ENCODE measurements at places on chromosomes 7 and 10.

DNA sequence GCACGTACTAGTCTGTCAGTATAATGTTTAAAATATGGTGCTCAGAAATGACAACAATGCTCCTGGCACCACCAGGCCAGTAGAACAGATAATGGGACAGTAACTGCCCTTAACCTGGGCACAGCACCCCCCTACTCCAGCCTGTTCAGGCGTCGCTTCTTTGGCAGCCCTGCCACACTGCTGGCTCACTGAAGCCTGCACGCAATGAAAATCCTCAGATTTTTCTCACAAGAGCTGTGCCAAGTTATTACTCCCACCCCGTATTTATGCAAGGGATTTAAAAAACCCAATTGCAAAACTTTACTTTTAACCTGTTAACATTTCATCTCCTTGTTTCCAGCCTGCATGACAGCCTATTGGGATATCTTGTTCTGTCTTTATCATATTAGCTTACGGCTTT lies 56.6 kb upstream of the LAMB1 start:
- no peak for DNase-seq

- DNase-seq = no peak
Measured at GRCh38 chr7:70416347-70416985, 715.5 kb upstream of the GALNT17 start.

GRCh38 chr10:19946791-19947190 lies 130.6 kb downstream of the PLXDC2 start:
- no peak for DNase-seq

- no peak for DNase-seq
Measured at GRCh38 chr7:131781-132482, 60.4 kb upstream of the FAM20C start.

DNA sequence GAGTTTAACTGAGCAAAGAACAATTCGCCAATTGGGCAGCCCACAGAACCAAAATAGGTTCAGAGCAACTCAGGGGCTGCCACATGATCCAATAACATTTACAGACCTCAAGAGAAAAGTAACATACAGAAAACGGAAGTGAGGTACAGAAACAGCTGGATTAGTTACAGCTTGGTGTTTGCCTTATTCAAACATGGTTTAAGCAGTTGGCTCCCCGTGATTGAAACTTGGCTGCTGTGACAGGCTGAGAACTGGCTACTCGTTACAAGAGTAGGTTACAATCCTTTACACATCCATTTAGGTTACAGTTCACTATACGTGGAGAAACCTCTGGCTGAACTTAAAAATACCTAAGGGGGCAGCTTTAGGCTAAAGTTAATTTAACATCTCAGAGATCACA lies 673.1 kb upstream of the PHF14 start:
- no peak for DNase-seq

DNA sequence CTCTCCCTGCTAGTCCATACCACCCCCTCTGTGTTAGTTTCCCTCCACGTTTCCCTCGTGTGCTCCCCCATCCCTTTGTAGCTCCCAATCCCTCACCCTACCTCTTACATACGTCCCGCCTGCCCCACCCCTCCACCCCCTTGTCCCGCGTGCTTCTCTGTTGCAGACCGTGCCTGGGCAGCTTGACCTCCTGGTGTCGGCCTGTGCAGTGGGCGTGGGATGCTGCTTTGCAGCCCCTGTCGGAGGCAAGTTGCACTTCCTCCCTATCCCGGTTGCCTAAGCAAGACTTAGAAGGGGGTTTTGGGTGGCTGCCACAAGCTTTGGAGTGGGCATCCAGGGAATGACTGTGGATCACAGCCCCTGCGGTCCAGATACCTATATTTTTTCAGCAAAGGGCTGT lies 7.7 kb downstream of the CLCN1 start:
- DNase-seq = no peak

- DNase-seq = no peak
Measured at GRCh38 chr10:1173091-1173490, 116.9 kb downstream of the WDR37 start.

GRCh38 chr7:40316176-40316575 lies 181.4 kb downstream of the SUGCT start:
- DNase-seq = no peak

DNA sequence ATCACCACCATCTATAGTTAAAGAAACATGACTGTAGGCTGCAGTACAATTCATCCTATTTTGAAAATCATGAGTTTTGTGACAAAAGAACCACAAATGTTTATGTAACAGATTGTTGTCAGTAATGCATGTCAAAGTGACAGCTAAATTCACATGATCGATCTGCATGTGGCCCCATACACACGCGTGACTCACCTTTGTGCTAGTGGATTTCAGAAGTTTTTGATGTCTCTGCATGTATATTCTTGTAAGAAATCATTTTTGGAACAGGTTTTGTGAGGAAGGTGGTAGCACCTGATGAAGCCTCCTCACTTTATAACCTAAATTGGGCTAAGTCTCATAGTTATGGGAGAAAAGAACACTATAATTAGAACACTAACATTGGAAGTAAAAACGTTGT lies 17.1 kb downstream of the RNF32 start:
- no peak for DNase-seq

DNA sequence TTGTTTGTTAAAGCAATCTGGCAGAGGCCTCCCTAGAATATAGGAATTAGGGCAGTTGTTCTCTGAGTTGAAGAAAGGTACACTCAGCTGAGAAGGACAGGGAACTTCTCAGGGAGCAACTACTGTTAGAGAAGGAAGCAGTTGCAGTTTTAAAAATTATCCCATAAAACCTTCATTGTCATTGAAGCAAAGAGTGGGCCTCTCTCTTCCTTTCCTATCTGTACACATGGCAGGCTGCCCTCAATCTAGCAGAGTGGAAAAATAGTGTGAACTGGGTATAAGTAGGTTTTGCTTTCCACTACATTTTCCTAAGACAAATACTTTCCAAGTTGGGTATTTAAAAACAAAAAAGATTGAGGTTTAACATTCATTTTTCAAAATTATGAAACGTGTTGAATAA lies 236.7 kb upstream of the KLF14 start:
- DNase-seq = no peak

- DNase-seq = no peak
Measured at GRCh38 chr10:24791084-24791726, 67.5 kb upstream of the ARHGAP21 start.

- DNase-seq = no peak
Measured at GRCh38 chr7:97133159-97133558, 15.7 kb downstream of the SDHAF3 start.

GRCh38 chr7:77269360-77270093 lies 69.9 kb upstream of the FGL2 start:
- no peak for DNase-seq

- no peak for DNase-seq
Measured at GRCh38 chr7:30710669-30711068, 28.4 kb upstream of the CRHR2 start.

GRCh38 chr10:1137499-1138163 lies 81.4 kb downstream of the WDR37 start:
- DNase-seq = no peak

GRCh38 chr10:1461016-1461415 lies 276.3 kb downstream of the ADARB2 start:
- DNase-seq = no peak

GRCh38 chr7:137810248-137810647 lies 36.5 kb downstream of the DGKI start:
- DNase-seq = no peak

GRCh38 chr10:133467286-133467911 lies 13.7 kb downstream of the SCART1 start:
- DNase-seq = no peak

GRCh38 chr7:41232086-41232485 lies 470.8 kb downstream of the INHBA start:
- DNase-seq = no peak

DNA sequence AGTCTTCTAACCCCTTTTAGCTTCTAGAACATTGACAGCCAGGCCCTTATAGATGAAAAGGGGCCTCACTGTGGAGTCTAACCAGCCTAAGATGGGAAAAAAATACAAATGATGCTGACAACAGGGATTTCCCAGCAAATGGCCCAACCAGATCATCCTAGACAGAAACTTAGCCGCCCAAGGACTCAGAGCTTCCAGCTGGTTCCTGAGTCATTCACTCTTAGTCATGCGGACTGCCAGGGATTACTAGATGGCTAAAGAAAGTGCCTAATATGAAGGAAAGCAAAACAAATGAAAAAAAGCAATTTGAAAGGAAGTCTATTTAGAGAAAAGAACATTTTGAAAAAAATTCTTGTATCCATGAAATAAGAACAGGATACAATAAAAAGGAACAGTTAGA lies 23.7 kb downstream of the TSPAN14 start:
- no peak for DNase-seq

DNA sequence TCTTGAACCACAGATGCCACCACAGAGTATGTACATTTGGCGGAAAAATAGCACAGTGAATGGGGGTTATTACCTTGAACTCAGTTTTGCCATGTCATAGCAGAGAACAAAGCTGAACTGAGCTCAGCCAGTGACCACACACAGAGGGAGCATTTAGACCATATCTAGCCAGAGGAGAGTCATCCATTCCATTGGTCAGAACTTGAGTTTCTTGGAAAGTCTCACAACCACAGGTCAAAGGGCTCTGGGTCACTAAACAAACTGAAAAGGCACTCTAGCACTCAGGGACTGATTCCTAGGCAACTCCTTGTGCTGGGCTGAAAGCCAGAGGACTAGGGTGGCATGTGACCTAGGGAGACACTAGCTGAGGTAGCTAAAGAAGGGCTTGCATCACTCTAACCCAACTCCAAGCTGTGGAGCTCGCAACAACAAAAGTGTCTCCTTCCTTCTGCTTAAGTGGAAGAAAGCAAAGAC lies 239.7 kb upstream of the SEMA3D start:
- DNase-seq = no peak

GRCh38 chr10:71423250-71423649 lies 26.5 kb downstream of the CDH23 start:
- DNase-seq = no peak

GRCh38 chr10:113978802-113979201 lies 64.9 kb upstream of the ADRB1 start:
- no peak for DNase-seq

- DNase-seq = no peak
Measured at GRCh38 chr10:124357561-124357885, 61.2 kb downstream of the OAT start.

- no peak for DNase-seq
Measured at GRCh38 chr7:148809856-148810255, 74.2 kb downstream of the EZH2 start.

DNA sequence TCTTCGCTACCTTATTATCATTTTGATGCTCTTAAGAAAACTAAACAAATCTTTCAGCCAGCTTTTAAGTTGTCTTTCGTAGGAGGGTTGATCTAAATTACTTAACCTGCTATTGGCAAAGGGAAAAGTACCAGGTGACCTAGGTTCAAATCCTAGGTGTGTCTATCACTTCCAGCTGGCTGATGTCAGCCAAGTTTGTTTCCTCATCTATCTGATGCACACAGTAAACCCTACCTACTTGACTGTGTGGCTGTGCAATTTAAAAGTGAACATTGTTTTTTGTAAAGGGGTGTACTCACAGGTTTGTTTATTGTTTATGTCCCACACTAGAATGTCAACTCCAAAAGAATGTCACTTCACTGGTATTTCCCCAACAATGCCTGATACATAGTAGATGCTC lies 21.9 kb upstream of the CAMK1D start:
- DNase-seq = no peak

DNA sequence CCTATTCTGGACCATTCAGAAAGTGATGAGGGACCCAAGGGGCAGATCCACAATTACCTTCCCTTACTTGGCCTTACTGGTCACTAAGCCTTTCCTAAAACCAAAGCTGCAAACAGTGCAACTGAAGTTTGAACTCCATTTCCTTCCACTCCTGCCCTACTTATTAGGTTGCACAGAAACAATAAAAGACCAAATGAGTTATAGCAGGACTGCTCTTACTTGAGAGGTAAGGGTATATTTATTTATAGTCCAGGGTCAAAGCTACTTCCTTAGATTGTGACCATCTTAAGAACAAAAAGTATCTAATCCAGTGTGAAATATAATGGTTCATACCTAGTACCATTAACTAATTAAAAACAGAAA lies 27.0 kb downstream of the CDK6 start:
- DNase-seq = no peak

- DNase-seq = no peak
Measured at GRCh38 chr10:11010582-11010981, 7.1 kb upstream of the CELF2 start.

GRCh38 chr7:50679218-50680007 lies 103.3 kb downstream of the GRB10 start:
- DNase-seq = no peak
